Eye (tissue), 1 donor: ENCODE measurements at places on chromosomes 7 and 10.
A peak's percentile ranks its signal among the peaks of the same experiment; 100 is the strongest.

GRCh38 chr10:125592897-125593296 is 90.1 kb downstream of the TEX36 start:
- DNase-seq, result no peak

- no peak for DNase-seq
Observed at GRCh38 chr10:81479316-81479715, 395.7 kb upstream of the NRG3 start.

DNA sequence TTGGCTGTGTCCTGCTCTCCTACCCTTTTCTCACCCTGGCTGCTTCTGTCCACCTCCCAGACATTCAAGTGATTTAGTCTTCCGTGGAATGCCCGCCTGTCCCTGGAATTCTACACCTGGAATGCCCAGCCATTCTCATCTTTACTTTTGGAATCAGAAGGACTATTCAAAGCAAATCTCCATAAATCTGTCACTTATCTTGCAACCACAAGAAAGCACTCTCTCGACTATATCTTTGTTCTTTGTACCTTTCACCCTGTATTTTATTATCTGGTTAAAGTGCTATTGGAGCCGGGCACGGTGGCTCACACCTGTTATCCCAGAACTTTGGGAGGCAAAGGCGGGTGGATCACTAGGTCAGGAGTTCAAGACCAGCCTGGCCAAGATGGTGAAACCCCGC is 79.3 kb upstream of the KMT2E start:
- DNase-seq, result no peak

- peak; percentile 52 for DNase-seq
Observed at GRCh38 chr10:78807504-78808203, 261.1 kb upstream of the ZMIZ1 start.

DNA sequence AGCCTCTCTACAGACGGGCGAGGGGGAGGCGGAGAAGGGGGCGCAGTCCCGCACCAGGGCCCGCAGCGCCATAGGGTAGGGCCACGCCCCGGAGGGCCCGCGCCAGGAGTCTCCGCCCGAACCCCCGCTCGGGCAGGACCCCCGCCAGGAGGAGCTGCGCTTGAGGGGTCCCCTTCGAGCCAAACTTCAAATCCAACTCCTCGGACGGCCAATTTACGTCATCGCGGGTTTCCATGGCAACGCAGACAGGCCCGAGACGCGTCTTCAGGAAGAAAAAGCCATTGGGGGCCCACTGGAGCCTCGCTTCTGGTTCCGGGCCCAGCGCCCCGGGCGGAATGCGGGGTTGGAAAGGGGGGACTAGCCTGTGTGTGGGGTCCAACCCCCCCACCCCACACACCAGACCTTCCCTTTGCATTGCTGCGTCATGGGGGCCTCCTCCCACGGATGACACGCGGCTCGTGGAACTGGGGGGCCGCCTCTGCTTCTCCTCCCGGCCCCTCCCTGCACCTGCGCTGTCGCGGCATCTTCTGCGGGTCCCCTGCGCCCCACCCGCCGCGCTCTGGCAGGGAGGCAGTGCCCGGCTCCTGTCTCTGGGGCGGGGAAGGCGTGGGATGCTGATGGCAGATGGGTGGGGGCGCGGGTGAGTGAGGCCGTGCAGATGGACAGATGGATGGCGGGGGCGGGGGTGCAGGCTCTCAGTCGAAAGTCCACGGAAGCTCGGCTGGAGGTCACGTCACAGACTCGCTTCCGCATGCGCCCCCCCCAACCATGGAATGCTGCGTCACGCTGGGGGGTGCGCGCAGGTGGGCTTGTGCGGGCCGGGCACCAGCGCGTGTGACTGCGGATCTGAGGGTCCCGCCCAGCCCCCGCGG is 1.2 kb downstream of the CALY start:
- peak; percentile 92 for DNase-seq

DNA sequence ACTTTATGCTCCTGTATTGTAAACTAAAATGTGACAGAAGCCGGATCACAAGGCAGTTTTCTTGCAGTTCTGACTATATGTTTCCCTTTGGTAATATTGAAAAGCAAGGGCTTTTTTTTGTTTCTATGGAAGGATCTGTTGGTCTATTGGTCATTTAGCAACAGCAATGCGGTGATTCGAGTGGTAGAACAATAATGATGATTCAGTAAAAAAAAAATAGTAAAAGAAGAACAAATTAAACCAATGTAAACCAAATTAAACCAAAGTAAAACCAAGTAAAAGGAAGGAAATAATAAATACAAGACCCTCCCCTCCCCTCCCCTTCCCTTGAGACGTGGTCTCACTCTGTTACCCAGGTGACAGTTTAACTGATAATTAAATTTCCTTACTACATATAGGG is 17.8 kb upstream of the CCNY start:
- no peak for DNase-seq

GRCh38 chr10:132836832-132837540 is 51.0 kb upstream of the NKX6-2 start:
- peak; percentile 76 for DNase-seq

DNA sequence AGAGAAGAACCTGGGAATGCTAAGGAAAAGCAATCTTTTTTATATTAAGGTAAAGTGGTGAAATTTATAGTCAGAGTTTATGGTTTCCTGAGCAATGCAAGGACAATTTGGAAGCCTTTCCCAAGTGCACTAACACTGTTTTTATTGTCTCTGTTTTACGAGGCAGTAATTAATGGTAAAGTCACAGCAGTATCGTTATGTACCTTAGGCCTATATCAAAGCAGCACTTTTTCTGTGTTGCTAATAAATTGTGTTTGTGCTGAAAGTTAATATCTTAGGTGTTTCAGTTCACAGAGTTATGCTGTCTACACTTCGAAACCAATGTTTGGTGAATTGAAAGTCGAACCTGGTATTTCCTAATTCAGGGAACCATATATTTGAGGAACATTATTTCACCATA is 19.2 kb downstream of the OIT3 start:
- no peak for DNase-seq

GRCh38 chr10:44627591-44628354 is 242.9 kb upstream of the CXCL12 start:
- no peak for DNase-seq

- DNase-seq, result no peak
Observed at GRCh38 chr7:132029369-132030085, 473.1 kb upstream of the PODXL start.

- no peak for DNase-seq
Observed at GRCh38 chr10:127094984-127095383, 101.4 kb downstream of the INSYN2A start.

DNA sequence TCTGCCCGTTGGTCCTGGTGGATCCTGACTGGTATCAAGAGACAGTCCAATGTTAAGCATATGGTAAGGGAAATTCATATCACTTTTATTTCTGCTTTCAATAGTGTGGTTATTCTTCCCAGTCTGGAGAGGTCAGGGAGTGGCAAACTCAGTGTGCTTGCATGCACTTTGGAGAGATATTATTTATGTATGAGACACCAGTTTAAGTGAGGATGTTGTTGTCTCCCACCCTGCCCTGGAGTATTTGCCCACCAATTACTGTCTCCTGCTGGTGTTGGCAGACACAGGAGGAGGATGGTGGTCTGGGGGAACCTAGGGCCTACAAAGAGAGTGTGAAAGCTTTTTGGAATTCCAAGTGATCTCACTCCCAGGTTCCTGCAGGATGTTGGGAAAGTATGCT is 59.7 kb downstream of the OR13A1 start:
- no peak for DNase-seq
